ENCODE measurements at places on chromosomes 4 and X. TPM values are rescaled to one million over a fixed set of nuclear protein-coding genes. Genes with fewer than 3 reads are reported as not detected.

The RP2 gene
- polyA plus RNA-seq: 5.0 TPM

The MAGEC1 gene
- polyA plus RNA-seq: not detected

The SORBS2 gene
- polyA plus RNA-seq: 55.9 TPM

The TMSB15A gene
- not detected for polyA plus RNA-seq

The CFAP47 gene
- not detected for polyA plus RNA-seq

The RHOH gene
- polyA plus RNA-seq: 0.57 TPM

The DRP2 gene
- 0.09 TPM for polyA plus RNA-seq

The FRMPD3 gene
- not detected for polyA plus RNA-seq

The SH3D19 gene
- polyA plus RNA-seq: 36.4 TPM

The MAGEE1 gene
- polyA plus RNA-seq: 0.17 TPM

The NLGN4X gene
- polyA plus RNA-seq: not detected

The SOWAHB gene
- polyA plus RNA-seq: 0.12 TPM

The VCX gene
- polyA plus RNA-seq: 0.13 TPM

The CFAP99 gene
- polyA plus RNA-seq: not detected

The GLRA3 gene
- not detected for polyA plus RNA-seq

The RPS6KA6 gene
- polyA plus RNA-seq: not detected

The TCEAL7 gene
- polyA plus RNA-seq: not detected

The PCDH18 gene
- not detected for polyA plus RNA-seq

The TLR6 gene
- polyA plus RNA-seq: 0.18 TPM

The ZRSR2 gene
- polyA plus RNA-seq: 2.8 TPM

The ZFP92 gene
- polyA plus RNA-seq: not detected

The PIM2 gene
- 17.4 TPM for polyA plus RNA-seq

The CENPVL2 gene
- polyA plus RNA-seq: not detected

The STPG2 gene
- polyA plus RNA-seq: not detected

The TMEM31 gene
- 0.16 TPM for polyA plus RNA-seq

The DMD gene
- polyA plus RNA-seq: 15.4 TPM

The PRAF2 gene
- 2.6 TPM for polyA plus RNA-seq

The ABCG2 gene
- 7.4 TPM for polyA plus RNA-seq

The RNF175 gene
- polyA plus RNA-seq: not detected

The LPAR4 gene
- not detected for polyA plus RNA-seq

The SLC4A4 gene
- 0.01 TPM for polyA plus RNA-seq

The GRPR gene
- polyA plus RNA-seq: 0.05 TPM

The CFI gene
- 284 TPM for polyA plus RNA-seq

The AREG gene
- 7.1 TPM for polyA plus RNA-seq

The NWD2 gene
- polyA plus RNA-seq: not detected

The EGFL6 gene
- polyA plus RNA-seq: not detected

The USP9X gene
- polyA plus RNA-seq: 22.2 TPM

The PPP4R3C gene
- not detected for polyA plus RNA-seq

The SMPX gene
- 0.91 TPM for polyA plus RNA-seq

The FAM133A gene
- not detected for polyA plus RNA-seq

The CCSER1 gene
- not detected for polyA plus RNA-seq

The UGT2B15 gene
- 0.11 TPM for polyA plus RNA-seq

The HTN3 gene
- not detected for polyA plus RNA-seq

The CEP44 gene
- 5.5 TPM for polyA plus RNA-seq

The GRIA2 gene
- polyA plus RNA-seq: not detected

The ENPP6 gene
- not detected for polyA plus RNA-seq

The PNMA6F gene
- not detected for polyA plus RNA-seq

The SFRP2 gene
- polyA plus RNA-seq: not detected

The FAM47E gene
- 0.66 TPM for polyA plus RNA-seq

All from HepG2 (cell line).